Left kidney (tissue), 8 donors: ENCODE measurements at places on chromosomes 4 and X. TPM values are rescaled to one million over a fixed set of nuclear protein-coding genes. Genes with fewer than 3 reads are reported as not detected.

The PPP1R2C gene
- not detected for polyA plus RNA-seq

The APLN gene
- polyA plus RNA-seq: 4.4 TPM

The MAGED2 gene
- polyA plus RNA-seq: 661 TPM

The SLC16A2 gene
- 30.5 TPM for polyA plus RNA-seq

The PAPSS1 gene
- polyA plus RNA-seq: 89.3 TPM

DNA sequence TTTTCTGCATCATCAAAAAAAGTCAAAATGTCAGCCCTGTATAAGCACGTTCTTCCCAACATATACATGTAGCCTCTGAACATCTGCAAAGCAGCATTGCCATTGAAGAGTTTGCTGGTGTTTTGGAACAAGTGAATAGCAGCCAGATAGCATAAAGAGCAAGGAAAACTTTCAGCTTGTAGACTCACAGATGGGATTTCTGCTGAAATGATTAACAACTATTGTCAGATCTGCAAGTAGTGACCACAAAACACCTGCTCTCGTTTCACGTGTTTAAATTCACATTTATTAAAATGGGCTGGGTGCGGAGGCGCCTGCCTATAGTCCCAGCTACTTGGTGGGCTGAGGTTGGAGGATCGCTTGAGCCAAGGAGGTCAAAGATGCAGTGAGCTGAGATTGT lies 123.7 kb downstream of the SPRY1 start:
- no peak for DNase-seq

DNA sequence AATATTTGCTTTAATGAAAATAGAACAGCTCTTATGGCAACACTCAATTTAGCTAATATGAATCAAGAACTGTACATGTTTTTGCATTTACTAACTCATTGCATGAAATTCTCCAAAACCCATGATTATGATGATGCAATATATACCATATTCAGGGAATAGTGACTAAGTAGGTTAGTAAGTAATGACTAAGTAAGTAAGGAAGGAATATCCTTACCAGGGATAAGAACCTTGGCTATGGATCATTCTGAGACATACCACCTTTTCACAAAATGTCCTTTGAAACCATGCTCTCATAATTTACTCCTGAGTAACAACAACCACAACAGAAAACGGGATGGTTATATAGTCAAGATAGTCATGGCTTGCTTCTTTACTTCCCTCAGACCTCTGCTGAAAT lies 1513.0 kb downstream of the STIM2 start:
- no peak for DNase-seq

- no peak for DNase-seq
Observed at GRCh38 chr4:15504041-15504440, 34.4 kb downstream of the CC2D2A start.

DNA sequence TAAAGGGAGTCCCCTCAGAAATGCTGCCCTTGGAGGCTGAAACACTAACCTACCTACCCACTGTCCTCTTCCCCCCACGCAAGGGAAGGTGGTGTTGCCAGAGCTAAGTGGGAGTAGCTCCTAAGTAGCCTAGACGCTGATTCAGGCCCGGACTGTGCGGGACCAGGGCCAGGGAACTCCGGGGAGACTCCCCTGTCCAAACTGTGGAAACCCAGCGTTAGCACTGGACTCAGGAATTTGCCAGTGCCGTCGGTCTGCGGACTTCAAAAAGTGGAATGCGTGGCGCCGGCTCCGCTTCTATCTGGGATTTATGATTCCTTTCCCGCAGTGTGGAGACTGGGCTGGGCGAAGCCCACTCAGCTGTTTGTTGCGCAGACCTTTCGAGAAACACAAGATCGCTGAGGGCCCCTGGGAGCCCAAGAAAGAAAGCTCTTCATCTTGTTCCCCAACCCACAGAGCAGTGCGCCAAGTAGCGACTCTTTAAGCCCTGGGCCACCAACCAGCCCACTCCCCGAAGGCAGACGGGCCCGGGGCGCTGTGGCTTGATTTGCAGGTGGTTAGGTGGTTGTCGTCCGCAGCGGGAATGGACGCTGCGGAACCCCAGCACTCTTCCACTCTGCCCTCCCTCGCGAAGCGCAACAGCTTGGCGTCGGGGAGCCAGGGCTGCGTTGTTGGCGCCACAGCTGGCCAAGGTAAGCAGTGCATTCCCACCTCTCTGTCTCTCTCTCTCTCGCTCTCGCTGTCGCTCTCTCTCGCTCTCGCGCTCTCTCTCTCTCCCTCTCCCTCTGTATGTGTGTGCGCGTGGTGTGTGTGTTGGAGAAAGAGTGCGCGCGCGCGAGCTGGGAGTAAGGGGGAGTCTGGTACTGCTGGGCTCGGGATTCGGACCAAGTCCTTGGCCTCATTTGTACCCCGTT lies 2.0 kb downstream of the TMEM255A start:
- DNase-seq: peak; percentile 64

DNA sequence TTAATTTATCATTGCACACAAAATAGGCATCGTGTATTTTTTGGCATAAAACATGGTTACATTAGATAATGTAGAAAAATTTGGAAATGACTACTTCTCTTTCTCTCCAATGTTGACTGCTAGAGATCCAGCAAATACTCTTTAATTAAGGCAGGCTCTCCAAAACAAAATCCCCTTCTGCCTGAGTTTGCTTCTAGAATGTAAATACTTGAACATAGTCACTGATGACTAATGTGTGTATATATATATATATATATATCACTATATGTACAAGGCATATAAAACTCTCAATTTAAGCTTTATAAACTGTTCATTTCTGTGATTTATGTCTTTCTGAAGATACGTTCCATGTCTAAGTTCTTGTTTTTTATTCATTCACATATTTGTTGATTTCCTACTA lies 67.2 kb upstream of the CAMK2D start:
- no peak for DNase-seq

DNA sequence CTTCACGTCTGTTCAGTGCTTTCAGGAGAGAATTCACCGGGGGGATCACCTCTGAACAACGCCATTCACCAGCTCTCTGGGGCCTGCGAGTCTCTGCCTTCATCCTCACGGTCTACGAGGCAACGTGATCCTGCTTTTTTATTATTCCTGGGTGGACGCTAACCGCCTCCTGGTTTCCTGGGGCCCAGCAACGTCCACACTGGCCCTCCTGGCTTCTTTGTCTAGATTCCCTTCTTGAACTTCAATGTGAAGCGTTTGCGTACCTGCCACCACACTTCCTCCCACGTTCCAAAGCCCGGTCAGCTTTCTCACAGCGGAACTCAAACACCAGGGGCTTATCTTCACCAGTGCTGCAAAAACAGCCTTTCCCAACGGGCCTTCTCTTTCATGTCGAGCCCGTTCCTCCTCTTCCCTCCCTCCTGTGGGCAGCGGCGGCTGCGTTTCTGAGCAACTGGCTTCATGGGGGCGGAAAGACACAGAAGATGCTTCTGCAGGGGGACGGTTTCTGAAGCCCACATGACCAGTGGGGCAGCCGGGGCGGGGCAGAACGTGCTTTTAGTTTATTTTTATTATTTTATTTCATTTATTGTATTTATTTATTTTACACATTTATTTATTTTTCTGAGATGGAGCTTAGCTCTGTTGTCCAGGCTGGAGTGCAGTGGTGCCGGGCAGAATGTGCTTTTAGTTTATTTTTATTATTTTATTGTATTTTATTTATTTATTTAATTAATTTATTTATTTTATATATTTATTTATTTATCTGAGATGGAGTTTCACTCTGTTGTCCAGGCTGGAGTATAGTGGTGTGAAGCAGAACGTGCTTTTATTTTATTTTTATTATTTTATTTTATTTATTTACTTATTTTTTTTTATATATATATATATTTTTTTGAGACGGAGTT lies 64.6 kb downstream of the CRLF2 start:
- DNase-seq: no peak

DNA sequence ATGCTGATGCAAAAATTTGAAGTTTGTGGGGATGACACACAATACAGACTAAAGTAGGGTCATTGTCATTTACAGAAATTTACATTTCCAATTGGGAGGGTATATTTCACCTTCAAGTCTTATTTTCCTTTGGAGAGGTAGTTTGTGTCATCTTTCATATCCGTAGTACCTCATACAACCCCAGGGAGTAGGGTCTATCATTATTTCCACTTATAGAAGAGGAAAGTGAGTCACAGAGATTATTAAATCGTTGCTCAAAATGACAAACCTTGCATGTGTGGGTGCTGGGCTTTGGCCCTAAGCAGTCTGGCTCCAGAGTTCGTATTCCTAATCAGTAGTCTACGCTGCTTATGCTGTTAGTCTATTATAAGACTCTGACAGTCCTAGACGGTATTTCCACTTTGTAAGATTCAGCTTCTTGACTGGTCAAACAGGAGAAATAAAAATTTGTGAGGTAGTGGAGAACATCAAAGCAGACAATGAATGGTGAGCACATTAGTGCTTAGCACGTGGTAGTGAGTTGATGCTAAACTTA lies 516.5 kb downstream of the PCDH7 start:
- DNase-seq: no peak

DNA sequence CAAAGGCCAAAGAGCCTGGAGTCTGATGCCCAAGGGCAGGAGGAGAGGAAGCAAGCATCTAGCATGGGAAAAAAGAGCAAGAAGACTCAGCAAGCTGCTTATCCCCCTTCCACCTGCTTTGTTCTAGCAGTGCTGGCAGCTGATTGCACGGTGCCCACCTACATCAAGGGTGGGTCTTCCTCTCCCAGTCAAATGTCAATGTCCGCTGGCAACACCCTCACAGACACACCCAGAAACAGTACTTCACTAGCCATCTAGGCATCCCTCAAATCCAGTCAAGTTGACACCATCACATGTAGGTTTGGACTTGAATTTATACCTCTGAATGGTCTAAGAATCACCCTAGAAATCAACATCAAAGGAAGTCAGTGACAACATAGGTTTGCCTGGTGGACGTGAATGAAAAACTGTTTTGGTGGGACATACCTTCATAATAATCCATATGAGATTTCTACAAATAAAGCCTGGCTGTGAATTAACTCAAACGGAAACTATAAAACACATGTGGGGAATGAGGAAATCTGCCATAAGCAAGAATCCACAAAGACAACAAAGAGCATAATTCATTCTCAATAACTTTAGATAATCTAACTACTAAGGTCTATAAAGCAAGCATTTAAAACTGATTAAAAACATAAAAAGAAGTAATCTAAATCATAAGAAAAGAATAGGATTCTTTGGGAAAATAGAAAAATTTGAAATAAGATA lies 185.8 kb upstream of the JADE1 start:
- DNase-seq: no peak

DNA sequence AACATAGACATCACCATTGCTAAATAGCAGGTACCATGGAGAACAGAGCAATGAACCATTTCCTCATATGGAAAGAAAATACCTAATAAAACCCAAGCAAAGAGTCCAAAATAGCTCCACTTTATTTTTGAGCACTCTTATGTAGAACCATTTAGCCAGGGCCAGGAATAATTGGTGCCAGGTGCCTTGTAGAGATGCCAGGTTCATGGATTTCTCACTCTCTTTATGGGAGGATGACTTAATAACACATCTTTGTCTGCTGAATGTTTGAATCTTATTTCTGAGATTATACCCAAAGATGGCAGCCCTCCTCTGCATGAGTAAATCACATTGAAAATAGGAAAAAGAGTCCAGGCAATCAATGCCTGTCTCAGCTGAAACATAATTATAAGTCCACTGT lies 212.3 kb upstream of the SFRP2 start:
- no peak for DNase-seq
